NCI-H748 treated with DMSO at 0.1 percent for 48 hours (cell line): ENCODE measurements at places on chromosomes 5 and 9.

GRCh38 chr9:94734054-94734754 lies 7.7 kb downstream of the AOPEP start:
- DNase-seq: no peak

DNA sequence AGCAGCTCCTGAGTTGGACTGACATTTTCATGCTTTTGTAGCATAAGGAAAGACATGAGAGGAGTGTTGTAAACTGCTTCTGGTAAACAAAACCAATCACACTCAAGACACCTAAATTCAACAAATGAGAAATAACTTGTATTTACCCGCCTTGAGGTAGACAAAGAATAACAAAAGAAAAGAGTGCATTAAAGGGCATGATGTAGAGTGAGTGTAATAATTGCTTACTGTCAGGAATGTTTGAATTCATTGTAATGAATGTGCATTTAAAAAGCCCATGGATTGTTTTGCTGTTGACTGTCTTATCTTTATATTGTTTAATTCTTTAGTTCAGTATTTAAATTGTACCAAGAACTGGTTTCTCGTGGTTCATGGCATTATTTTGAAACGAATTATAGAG lies 61.8 kb downstream of the KDM4C start:
- no peak for DNase-seq

DNA sequence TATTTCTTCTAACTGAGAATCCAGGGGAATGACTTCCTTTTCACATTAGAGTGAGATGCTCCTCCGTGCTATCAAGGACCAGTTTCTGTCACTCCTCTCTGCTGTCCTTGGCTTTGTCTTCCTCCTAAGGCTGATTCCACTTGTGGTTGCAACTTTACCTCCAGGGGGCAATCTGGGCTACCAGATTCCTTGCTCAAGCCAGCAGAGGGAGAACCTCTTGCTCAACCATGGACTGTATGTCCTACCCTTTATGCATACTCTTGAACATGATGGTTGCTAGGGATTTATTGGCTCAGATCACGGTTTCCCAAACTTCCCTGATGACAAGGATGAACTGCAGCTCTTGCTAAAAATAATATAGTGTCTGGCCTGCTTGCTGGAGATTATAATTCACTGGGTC lies 24.0 kb downstream of the NNT start:
- peak; percentile 54 for DNase-seq

- DNase-seq: no peak
Measured at GRCh38 chr9:7676609-7677156, 122.9 kb downstream of the DMAC1 start.

- peak; percentile 78 for DNase-seq
Measured at GRCh38 chr5:143142596-143143435, 260.7 kb downstream of the NR3C1 start.

DNA sequence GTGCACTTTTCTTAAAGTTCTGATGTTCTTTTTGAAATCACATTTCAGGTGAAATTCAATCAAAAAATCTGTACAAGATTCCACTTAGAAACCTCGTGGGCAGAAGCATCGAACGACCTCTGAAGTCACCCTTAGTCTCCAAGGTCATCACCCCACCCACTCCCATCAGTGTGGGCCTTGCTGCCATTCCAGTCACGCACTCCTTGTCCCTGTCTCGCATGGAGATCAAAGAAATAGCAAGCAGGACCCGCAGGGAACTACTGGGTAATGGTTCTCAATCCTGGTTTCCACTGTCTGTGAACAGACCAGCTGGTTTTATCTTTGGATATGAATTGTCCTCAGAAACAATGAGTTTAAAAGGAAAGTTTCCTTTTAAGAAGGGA lies 8.1 kb upstream of the SLC2A8 start:
- DNase-seq: no peak

DNA sequence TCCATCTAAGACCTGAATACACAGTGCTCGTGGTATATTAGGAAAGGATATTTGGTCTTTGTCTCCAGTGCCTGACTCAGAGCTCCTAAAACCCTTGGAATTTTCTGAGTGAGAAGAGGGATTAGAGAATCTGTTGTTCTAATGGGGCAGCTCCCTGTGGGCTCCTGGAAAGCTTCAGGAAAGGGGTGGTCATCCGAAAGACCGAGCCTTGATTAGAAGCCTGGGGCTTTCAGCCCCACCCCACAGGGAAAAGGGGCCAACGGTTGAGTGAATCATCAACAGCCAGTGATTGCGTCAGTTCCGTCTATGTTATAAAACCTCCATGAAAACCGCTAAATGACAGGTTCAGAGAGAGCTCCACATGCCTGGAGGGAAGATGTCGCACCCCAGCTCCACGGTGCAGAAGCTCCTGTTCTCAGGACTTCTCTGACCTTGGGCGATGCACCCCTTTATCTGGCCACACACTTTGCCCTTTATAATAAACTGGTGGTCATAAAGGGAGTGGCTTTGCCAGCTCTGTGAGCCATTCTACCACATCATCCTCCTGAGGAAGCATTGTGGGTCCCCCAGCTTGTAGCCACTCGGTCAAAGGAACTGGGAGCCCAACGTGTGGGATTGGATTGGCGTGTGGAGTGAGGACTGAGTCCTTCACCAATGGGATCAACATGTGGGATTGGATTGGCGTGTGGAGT lies 71.0 kb upstream of the ICE1 start:
- DNase-seq: no peak

DNA sequence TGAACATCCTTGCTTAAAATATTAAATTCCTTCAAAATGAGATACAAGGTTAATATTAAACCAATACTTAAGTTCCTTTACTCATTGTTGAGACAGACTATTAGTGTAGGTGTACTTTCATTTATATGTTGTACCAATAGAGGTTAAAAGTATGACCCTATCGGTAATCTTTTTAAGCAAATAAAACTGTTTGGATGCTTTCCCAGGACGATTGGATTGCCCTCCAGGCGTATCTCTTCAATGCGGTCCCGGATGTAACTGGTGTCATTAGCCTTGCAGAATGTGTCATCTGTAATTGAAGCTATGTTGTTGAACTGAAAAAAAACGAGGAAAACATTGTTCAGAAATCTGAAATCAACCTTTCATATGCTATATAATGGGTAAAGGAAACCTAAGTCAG lies 18.9 kb downstream of the OGN start:
- DNase-seq: no peak

DNA sequence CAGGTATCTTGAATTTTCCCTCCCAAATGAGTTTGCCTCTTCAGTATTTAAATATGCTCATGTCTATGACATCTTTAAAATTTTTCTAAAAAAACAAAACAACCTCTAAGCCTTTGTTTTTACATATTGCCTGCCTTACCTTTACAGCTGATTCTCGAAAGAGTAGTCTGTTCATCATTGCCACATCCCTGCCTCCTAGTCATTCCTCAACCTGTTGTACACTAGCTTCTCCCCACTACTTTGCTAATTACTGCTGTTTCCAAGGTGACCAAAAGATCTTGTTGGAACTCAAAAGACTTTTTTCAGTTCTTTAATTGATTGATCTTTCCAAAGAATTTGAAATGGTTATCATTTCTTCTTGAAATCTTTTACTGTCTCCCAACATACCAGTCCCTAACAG lies 1.9 kb upstream of the NADK2 start:
- no peak for DNase-seq

DNA sequence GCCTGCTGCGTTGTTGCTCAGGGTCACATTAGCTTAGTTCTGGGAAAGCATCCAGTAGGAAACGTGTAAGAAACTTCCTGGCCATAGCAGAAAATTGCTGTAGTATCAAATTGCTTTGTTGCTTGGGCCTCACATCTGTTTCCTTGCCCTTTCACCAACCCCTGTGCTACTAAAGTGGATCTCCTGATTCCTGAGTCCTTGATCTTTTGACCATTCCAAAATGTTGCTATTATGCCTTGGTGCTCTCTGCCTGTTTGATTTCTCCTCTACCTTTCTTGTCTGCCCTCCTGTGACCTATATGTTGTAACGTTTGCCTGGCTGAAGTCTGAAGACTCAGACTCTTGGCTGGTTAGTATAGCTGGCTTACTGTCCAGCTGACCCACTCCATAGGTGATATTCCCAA lies 350.5 kb downstream of the ADGRV1 start:
- DNase-seq: peak; percentile 10

DNA sequence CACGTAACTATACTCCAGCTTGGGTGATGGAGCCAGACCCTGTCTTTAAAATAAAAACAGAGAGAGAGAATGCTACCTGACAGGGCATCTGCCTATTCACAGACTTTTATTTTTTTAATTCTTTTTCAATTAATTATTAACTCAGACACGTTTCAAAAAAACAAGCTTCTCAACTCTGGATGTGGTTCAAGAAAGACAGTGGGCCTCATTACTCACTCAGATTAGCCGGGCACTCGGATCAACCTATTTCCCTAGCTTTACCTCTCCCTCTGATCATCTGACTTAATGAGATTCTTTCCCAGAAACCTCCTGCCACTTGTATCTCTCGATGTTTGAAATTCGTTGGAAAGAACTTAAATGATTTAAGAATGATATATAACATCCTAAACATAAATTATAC lies 134.1 kb downstream of the TRPM6 start:
- DNase-seq: no peak

GRCh38 chr5:2173151-2173834 lies 290.6 kb upstream of the IRX4 start:
- DNase-seq: peak; percentile 94
